ENCODE measurements at places on chromosomes 7 and 10. TPM values are rescaled to one million over a fixed set of nuclear protein-coding genes. Genes with fewer than 3 reads are reported as not detected.

The LAMTOR4 gene
- total RNA-seq: 90.4 TPM

The NRCAM gene
- total RNA-seq: 0.14 TPM

The KCNIP2 gene
- 1.8 TPM for total RNA-seq

The OPN1SW gene
- total RNA-seq: not detected

The GPAM gene
- total RNA-seq: 21.8 TPM

The FAM13C gene
- total RNA-seq: 0.85 TPM

The DGKI gene
- 4.0 TPM for total RNA-seq

The HMX2 gene
- not detected for total RNA-seq

The PNLIPRP1 gene
- not detected for total RNA-seq

The GIMAP6 gene
- total RNA-seq: 0.14 TPM

The GRM8 gene
- total RNA-seq: 0.14 TPM

The SFMBT2 gene
- 5.1 TPM for total RNA-seq

The TMEM236 gene
- under 0.01 TPM for total RNA-seq

The TMEM130 gene
- total RNA-seq: 0.14 TPM

The STN1 gene
- total RNA-seq: 23.9 TPM

The CPA2 gene
- total RNA-seq: not detected

The SLC13A1 gene
- not detected for total RNA-seq

The FOXK1 gene
- 22.6 TPM for total RNA-seq

The TMEM213 gene
- total RNA-seq: not detected

The SRI gene
- 80.6 TPM for total RNA-seq

The TMEM72 gene
- not detected for total RNA-seq

The TRIM50 gene
- not detected for total RNA-seq

The ZSCAN21 gene
- 6.5 TPM for total RNA-seq

The FMC1 gene
- total RNA-seq: 16.6 TPM

The SLC26A5 gene
- not detected for total RNA-seq

The ANKRD30A gene
- not detected for total RNA-seq

The VAX1 gene
- not detected for total RNA-seq

The VWDE gene
- not detected for total RNA-seq

The FOXI2 gene
- total RNA-seq: not detected

The IDE gene
- total RNA-seq: 25.5 TPM

The RBP4 gene
- not detected for total RNA-seq

The ACSL5 gene
- 1.7 TPM for total RNA-seq

The ABHD11 gene
- 5.7 TPM for total RNA-seq

The CDC14C gene
- total RNA-seq: not detected

The CPA1 gene
- 0.09 TPM for total RNA-seq

The ADAM12 gene
- 23.6 TPM for total RNA-seq

The GHITM gene
- 218 TPM for total RNA-seq
